ENCODE measurements at places on chromosomes 3 and 15. TPM values are rescaled to one million over a fixed set of nuclear protein-coding genes. Genes with fewer than 3 reads are reported as not detected.

Gene XCR1
- total RNA-seq: not detected

Gene SLC28A1
- total RNA-seq: not detected

Gene CLRN1
- total RNA-seq: not detected

Gene MST1R
- total RNA-seq: 5.4 TPM

Gene UROC1
- total RNA-seq: not detected

Gene ADAMTS17
- 0.13 TPM for total RNA-seq

Gene ADPRH
- total RNA-seq: 2.8 TPM

Gene CPB1
- total RNA-seq: not detected

Gene CASR
- total RNA-seq: not detected

Gene OIP5
- total RNA-seq: 13.3 TPM

Gene COL8A1
- total RNA-seq: not detected

Gene KBTBD13
- not detected for total RNA-seq

Gene MEIS2
- total RNA-seq: 8.6 TPM

Gene PSMD2
- total RNA-seq: 370 TPM

Gene SLC38A3
- total RNA-seq: not detected
